ENCODE measurements at places on chromosomes 16 and 17. TPM values are rescaled to one million over a fixed set of nuclear protein-coding genes. Genes with fewer than 3 reads are reported as not detected.

Gene PHOSPHO1
- total RNA-seq: not detected

Gene SLC5A11
- not detected for total RNA-seq

Gene TPSD1
- not detected for total RNA-seq

Gene NEUROD2
- not detected for total RNA-seq

Gene TP53TG3
- not detected for total RNA-seq
